ENCODE measurements at places on chromosomes 12 and 14. TPM values are rescaled to one million over a fixed set of nuclear protein-coding genes. Genes with fewer than 3 reads are reported as not detected.
A peak's percentile ranks its signal among the peaks of the same experiment; 100 is the strongest.

GPR132 gene
- not detected for total RNA-seq

DNA sequence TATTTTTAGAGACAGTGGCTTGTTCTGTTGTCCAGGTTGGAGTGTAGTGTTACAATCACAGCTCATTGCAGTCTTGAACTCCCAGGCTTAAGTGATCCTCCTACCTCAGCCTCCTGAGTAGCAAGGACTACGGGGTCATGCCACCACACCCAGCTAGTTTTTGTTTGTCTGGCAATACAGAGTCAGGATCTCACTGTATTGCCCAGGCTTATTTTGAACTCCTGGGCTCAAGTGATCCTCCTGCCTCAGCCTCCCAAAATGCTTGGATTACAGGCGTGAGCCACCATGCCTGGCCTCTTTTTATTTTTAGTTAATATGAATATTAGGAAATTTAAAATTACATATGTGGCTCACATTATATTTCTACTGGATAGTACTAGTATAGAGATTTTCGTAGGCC is 28.9 kb downstream of the PPTC7 start:
- H3K4me1 ChIP-seq: no peaks in the 10 kb centered on the region
- no peak for DNase-seq
- no peak overlapping the region for H3K4me3 ChIP-seq
- no peaks in the 10 kb centered on the region for H3K36me3 ChIP-seq
- H3K27me3 ChIP-seq: no peaks in the 10 kb centered on the region
- H3K27ac ChIP-seq: no peak overlapping the region

FGF23 gene
- total RNA-seq: 0.42 TPM

KRT7 gene
- total RNA-seq: 13.2 TPM

DLGAP5 gene
- total RNA-seq: 150 TPM

GDF11 gene
- 18.2 TPM for total RNA-seq

PMCH gene
- not detected for total RNA-seq

GRCh38 chr14:30874120-30874998 is at the start of gene COCH:
Gene COCH (plus strand): TSS chr14:30874559. CDS start chr14:30874939, 380 bp downstream.
- H3K4me1 ChIP-seq: peaks cover 6% of the 10 kb centered on the region
- no peak within 1 kb of the TSS for H3K27ac ChIP-seq
- peak; percentile 79 for DNase-seq
- no peaks in the 10 kb centered on the region for H3K36me3 ChIP-seq
- peak within 1 kb of the TSS; percentile 47 for H3K4me3 ChIP-seq
- peaks cover 34% of the 10 kb centered on the region for H3K27me3 ChIP-seq

GRCh38 chr12:3998397-3998796 is 125.2 kb upstream of the PARP11 start:
- no peaks in the 10 kb centered on the region for H3K36me3 ChIP-seq
- no peak overlapping the region for H3K4me3 ChIP-seq
- DNase-seq: no peak
- 0 out of 2 replicates have a peak, but pooled peaks cover 3% of the 10 kb centered on the region for H3K27me3 ChIP-seq
- H3K4me1 ChIP-seq: no peaks in the 10 kb centered on the region

CIDEB gene
- total RNA-seq: not detected

- DNase-seq: no peak
- H3K36me3 ChIP-seq: no peaks in the 10 kb centered on the region
- no peaks in the 10 kb centered on the region for H3K27me3 ChIP-seq
- H3K27ac ChIP-seq: no peak overlapping the region
- H3K4me3 ChIP-seq: no peak overlapping the region
- no peaks in the 10 kb centered on the region for H3K4me1 ChIP-seq
These were observed 1284.1 kb downstream of the AACS start for GRCh38 chr12:126349383-126349782.

DNA sequence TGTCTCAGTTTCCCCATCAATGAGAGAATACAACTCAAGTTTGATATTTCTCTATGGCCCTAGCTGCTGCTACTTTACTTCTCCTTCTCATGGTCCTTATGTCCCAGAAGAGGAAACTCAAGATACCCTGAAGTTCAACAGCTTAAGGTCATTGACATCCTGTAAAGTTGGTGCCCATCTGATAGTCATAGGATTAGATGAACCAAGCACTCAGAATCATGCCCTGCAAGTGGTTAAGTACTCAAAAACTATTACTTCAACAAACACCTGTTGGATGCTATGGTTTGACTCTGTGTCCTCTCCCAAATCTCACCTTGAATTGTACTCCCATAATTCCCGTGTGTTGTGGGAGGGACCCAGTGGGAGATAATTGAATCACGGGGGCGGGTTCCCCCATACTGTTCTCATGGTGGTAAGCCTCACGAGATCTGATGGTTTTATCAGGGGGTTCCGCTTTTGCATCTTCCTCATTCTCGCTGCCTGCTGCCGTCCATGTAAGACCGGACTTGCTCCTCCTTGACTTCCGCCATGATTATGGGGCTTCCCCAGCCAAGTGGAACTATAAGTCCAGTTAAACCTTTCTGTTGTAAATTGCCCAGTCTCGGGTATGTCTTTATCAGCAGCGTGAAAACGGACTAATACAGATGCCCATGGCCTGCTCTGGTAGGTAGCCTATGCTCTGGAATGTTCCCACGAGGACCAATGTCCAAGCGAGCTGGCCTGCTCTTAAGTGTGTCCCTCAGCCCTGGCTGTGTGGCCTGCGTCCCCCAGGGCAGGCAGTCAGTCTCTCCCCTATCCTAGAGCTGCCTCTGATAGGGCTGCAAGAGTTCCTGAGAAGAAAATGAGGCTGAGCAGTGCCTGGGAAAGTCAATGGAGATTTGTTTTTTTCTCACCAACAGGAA is 18.1 kb downstream of the CAMKK2 start:
- no peaks in the 10 kb centered on the region for H3K36me3 ChIP-seq
- no peaks in the 10 kb centered on the region for H3K27me3 ChIP-seq
- DNase-seq: no peak
- H3K4me1 ChIP-seq: no peaks in the 10 kb centered on the region
- H3K27ac ChIP-seq: no peak overlapping the region

GRCh38 chr12:93825501-93825888 is 148.3 kb downstream of the CRADD start:
- H3K4me3 ChIP-seq: no peak overlapping the region
- H3K36me3 ChIP-seq: no peaks in the 10 kb centered on the region
- H3K4me1 ChIP-seq: peaks cover 10% of the 10 kb centered on the region

GRCh38 chr12:59936534-59936933 is 340.7 kb downstream of the SLC16A7 start:
- no peaks in the 10 kb centered on the region for H3K4me1 ChIP-seq
- H3K27me3 ChIP-seq: peaks cover 14% of the 10 kb centered on the region
- no peak overlapping the region for H3K4me3 ChIP-seq
- no peaks in the 10 kb centered on the region for H3K36me3 ChIP-seq

DNA sequence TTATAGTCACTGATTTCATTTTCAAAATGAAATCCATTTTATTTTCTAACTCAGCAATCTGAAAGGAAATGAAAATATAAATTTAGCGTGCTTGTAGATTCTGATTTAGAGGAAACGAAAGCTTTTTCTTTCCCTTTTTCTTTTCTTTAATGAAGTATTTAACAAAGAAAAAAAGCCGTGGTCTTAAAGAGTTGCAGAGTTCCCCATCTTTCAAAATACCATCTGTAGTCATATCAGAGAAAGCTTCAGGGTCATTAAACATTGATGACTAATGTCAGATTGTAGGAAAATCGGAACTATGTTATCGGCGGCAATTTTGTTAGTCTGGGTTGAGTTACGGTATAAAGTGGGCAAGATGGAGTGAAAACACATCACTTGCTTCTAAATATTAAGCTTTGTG is 32.3 kb downstream of the DRAM1 start:
- H3K4me1 ChIP-seq: no peaks in the 10 kb centered on the region
- H3K27me3 ChIP-seq: no peaks in the 10 kb centered on the region
- H3K4me3 ChIP-seq: no peak overlapping the region
- H3K27ac ChIP-seq: no peak overlapping the region

DNA sequence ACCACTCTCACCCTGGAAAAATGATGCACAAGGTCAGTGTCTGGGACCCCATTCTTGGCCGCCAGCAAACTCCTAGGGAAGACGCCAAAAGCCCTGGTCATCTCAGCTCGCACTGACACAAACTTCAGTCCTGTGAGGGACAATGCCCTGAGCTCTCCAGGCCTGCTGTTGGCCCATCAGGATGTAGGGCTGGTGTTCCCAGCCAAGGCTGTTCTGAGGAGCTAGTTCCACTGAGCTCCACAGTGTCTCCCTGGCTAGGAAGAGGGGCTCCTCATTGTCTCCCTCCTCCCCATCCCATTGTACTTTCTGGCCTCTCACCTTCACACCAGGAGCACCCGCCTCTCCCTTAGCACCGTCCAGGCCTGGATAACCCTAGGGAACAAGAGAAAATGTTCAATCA is 10.8 kb downstream of the COL2A1 start:
- H3K4me1 ChIP-seq: peaks cover under 1% of the 10 kb centered on the region
- DNase-seq: no peak
- H3K4me3 ChIP-seq: no peak overlapping the region
- no peak overlapping the region for H3K27ac ChIP-seq
- peaks cover 46% of the 10 kb centered on the region for H3K27me3 ChIP-seq

DNA sequence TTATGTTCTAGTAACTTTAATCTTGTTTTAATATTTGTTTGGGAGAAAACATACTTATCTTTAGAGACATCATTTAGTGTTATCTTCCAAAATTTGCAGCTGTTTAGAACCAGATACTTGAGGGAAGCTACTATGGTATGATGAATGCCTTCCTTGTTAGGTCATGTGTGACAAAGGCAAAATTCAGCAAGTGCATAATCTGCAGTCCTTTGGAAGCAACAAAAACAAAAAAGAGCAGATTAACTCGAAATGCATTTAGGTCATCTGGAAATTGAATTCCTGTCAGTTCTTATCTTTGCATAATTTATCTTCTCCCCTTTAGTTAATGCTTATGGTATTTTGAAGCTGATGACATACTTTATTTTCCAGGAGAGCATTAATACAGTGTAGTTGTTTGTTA is 3.5 kb downstream of the FBXO34 start:
- no peaks in the 10 kb centered on the region for H3K27me3 ChIP-seq
- H3K36me3 ChIP-seq: no peaks in the 10 kb centered on the region
- H3K4me1 ChIP-seq: no peaks in the 10 kb centered on the region
- H3K4me3 ChIP-seq: no peak overlapping the region
- H3K27ac ChIP-seq: no peak overlapping the region

- DNase-seq: no peak
- H3K27me3 ChIP-seq: no peaks in the 10 kb centered on the region
- no peaks in the 10 kb centered on the region for H3K36me3 ChIP-seq
- H3K4me3 ChIP-seq: no peak overlapping the region
These were observed 927 bp downstream of the ABCB9 start for GRCh38 chr12:122965321-122965751.

DNA sequence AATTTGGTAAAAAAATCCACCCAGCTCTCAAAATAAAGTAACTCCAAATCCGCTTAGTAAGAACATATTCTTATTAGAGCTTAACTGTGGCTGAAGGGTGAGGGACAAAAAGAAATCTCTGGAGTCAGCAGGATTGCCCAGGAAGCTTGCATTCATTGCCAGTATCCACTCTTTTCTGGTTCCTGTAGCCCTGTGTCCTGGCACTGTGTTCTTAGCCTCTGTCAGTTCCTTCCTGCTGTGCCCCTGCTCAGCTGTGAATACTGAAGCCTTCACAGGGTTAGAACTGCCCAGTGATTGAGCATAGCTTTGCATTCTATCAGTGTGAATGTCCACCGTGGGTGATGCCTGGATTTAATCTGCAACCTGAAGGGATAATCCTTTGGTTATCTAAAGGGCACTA is 266.9 kb upstream of the PELI2 start:
- no peak for DNase-seq
- H3K36me3 ChIP-seq: no peaks in the 10 kb centered on the region
- H3K27ac ChIP-seq: no peak overlapping the region
- H3K4me3 ChIP-seq: no peak overlapping the region

DNA sequence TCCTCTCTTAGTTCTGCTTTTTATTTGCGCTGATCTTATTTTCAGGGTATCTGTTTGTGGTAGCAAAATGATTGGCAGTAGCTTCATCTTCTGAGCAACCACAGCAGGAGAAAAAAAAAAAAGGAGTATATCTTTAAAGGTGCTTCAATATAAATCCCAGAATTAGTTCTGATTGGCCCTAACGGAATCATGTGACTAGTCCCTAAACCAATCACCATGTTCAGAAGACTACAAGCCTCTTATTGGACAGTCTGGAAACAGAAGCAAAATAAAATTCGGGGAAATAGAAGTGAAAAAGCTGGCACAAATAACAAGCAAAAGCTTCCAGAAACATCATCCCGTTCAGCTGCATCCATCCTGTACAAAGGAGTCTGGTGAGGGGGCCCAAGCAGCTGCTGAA is 49.9 kb upstream of the PTPRO start:
- no peaks in the 10 kb centered on the region for H3K36me3 ChIP-seq
- H3K27me3 ChIP-seq: no peaks in the 10 kb centered on the region
- H3K4me1 ChIP-seq: no peaks in the 10 kb centered on the region
- DNase-seq: no peak
- H3K4me3 ChIP-seq: no peak overlapping the region

- H3K36me3 ChIP-seq: no peaks in the 10 kb centered on the region
- no peak overlapping the region for H3K27ac ChIP-seq
- no peak overlapping the region for H3K4me3 ChIP-seq
- H3K4me1 ChIP-seq: no peaks in the 10 kb centered on the region
These were observed 218.6 kb upstream of the SYT1 start for GRCh38 chr12:78645956-78646355.

DNA sequence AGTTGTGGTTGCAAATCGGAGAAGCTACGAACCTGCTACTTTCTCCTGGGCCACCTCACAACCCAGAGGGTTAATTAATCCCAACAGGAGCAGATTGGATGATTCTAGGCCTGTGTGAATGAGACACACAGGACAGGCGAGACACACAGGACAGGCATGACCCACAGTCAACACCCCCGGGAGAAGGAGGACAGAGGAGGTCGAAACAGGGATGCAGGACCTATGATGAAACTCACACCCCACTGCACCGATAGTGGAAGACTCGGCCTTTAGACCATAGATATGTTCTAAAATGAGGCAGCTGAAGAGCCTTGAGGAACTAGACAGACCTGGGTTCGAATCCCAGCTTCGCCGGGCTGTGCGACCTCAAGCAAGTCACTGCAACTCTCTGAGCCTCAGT is 11.6 kb downstream of the TMEM119 start:
- H3K27me3 ChIP-seq: no peaks in the 10 kb centered on the region
- no peak overlapping the region for H3K27ac ChIP-seq
- no peaks in the 10 kb centered on the region for H3K36me3 ChIP-seq
- H3K4me1 ChIP-seq: peaks cover 7% of the 10 kb centered on the region
- H3K4me3 ChIP-seq: no peak overlapping the region
- DNase-seq: no peak

GRCh38 chr12:132225214-132225613 is 81.0 kb downstream of the NOC4L start:
- H3K4me3 ChIP-seq: no peak overlapping the region
- DNase-seq: no peak
- no peak overlapping the region for H3K27ac ChIP-seq
- H3K36me3 ChIP-seq: no peaks in the 10 kb centered on the region
- no peaks in the 10 kb centered on the region for H3K4me1 ChIP-seq
- H3K27me3 ChIP-seq: peaks cover 2% of the 10 kb centered on the region
